ENCODE measurements at places on chromosomes 3 and 15.

DNA sequence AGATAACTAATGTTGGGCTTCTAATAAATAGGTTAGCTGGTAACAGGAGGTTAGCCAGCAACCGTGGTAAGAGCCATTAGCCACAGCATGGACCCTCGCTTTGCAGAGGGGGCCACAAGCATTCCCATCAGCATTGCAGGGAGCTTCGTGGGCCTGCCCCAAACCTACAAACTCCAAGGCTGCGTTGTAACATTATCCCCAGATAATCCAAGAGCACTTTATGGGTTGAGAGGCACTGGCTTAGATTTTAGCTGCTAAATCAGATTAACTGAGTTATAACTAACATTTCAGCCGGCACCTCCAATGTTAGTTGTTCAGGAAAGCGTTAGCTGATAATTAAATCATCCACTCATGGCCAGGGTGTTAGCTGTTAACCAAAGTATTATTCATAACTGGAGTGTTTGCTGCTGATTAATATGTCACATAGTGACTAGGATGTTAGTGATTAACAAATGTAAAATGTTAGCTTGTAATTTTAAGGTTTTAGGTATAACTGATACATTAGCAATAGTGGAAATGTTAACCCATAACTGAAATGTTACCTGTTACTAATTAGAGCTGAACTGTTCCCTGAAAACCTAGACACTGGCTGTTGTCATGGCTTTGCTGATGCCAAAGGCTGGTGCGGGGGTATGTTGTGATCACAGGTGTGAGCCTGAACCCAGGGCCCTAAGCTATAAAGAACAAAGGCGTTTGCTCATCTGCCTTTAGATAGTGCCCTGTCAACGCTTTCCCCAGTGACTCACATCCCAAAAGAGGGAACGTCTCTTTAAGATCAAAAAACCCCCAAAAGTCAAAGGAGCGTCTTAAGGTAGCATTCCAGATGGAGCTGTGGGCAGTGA, 56.2 kb downstream of the SLC6A6 start:
- DNase-seq = no peak

DNA sequence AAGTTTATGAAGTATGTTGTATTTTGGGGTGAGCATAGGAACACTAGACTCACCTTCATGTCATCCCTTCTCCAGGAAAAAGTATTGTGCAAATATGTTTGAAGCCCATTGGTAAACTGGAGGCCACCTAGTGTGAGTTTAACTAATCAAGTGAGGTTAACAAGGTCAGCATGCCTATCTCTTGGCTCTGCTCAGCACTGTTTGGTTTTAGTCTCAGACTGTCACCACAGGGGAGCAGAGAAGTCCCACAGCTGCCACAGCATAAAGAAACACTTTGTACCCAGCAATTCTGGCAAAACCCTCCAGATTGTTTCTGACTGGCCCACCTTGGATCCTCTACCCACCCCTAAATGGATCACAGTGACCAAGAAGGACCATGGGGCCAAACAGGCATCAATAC, 152.7 kb downstream of the FEZF2 start:
- DNase-seq = no peak

GRCh38 chr15:71808311-71809020, 1.9 kb upstream of the NR2E3 start:
- DNase-seq = no peak

DNA sequence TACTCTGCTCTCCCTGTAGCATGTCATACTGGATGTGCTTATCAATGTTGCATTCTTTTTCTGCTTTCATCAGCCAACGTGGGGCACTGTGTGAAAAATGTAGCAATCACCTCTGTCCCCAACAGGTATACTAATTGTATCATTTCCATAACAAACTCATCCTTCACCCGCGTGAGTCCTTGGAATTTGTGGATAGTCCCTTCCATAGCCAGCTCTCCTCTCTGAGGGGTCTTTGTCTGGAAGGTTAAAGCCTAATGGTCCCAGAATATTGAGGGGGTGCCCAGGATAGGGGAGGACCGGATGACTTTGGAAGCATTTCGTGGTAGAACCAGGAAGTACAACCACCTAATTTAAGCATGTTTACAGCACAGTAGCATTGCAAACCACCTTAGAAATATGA, 124.6 kb downstream of the FOXB1 start:
- DNase-seq = no peak

DNA sequence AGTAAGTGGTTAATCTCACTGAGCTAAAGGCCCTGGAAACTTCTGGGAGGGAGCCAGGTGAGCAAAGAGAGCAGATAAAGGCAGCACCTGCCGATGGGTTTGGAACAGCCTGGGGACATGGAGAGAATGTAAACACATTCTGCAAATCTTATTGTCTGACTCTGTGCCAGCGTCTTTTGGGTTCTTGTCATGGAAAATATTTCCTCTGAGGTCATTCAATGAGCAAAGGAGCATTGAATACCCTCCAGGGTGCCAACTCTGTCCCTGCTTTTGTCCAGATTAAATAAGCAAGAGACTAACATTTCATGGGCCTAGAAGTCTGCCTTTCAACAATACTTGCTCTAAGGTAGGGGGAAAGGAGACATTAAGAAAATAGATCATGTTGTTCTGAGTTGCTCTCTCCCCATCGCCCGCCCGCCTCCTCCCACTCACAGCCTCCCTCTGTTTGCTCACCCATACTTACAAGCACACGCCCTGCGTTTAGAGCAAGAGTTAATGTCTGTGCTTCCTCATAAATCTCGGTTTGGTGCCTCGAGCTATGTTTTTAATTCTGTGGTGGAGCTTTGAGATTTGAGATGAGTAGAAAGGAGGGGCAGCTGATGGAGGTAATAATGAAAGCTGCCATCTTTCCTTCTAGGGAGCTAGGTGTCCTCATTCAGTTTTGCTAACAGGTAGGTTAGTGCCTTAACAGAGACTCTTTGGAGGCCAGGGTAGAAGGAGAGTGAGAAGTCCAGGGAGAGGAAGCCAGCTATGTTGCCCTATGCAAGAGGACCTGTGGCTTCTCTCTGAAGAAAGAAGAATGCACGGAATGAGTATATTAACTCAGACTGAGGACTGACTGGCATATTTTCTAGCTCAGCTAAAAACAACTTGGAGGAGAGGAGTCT, 132.9 kb downstream of the TPRG1 start:
- no peak for DNase-seq

DNA sequence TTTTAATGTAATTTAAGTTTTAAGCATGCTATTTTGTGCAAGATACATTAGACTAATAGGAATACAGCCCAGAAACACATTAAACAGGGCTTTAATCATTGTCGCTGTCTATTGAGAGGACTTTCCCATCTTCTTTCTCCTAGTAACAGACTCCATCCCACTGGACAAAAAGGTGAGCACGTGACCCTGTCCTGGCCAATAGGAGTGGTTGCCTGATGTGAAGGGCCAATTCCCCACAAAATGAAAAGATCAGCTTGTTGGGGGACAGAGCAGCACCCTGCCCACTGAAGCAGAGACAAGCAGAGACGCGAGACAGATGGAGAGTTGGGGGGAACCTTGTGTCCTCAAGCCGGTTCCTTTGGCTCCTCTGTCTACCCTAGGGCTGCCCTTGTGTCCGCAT, 21.2 kb downstream of the CRYGS start:
- DNase-seq = no peak

GRCh38 chr3:128882719-128883118, 3.3 kb downstream of the ACAD9 start:
- DNase-seq = no peak

DNA sequence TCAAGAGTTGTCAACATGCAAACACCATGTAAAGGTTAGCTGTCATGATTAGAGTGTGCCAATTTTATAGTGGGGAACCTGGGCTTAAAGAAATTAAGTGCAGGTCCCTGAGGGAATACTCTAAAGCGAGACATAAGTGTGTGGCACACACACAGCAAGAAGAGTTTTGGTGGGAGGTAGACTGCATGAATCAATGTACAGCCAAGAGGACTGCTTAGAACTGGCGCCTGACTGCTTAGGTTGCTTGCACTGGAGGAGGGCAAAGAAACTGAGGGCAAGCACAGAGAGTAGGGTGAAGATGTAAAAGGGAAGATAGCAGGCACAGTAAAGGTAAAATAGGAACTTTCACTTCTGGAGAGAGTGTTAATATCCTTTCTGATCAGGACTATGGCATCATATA, 184.9 kb downstream of the SOX2 start:
- no peak for DNase-seq

DNA sequence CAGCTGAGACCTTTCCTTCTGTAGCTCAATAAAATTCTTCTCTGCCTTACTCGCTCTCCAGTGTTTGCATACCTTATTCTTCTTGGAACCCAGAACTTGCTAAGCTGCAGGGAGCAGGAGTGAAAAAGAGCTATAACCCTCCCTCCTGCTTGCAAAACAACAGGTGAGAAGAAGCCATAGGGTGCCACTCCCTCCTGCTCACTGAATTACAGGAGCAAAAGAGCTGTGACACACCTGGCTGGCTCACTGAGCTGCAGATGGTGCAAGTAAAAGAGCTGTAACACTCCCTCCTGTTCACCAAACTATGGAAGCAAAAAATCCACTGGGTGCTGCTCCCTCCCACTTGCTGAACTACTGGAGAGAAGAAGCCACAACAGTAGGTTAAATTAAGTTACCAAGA, 44.2 kb upstream of the C2CD4B start:
- DNase-seq = no peak

GRCh38 chr15:65926899-65927298, 57.6 kb downstream of the RAB11A start:
- DNase-seq = no peak

DNA sequence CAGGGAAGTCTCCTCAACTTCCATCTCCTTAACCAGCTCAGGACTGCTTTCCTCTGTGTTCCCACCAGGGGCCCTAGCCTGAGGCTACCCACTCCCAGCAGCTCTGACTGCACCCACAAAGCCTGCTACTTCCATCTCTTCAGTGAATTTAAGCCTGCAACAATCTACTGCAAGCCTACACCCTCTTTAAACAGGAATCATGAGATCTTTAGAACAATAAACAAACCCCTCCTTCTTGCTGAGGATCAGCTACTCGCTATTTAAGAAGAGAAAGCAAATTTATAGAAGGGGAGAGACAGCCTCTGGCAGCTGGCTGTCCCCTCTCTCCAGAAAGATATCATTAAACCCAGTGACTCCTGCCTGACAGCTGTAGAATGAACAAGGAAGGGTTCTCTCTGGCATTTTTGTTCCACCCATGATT, 51.9 kb downstream of the ARHGAP31 start:
- no peak for DNase-seq

- DNase-seq = no peak
These were observed 149.9 kb downstream of the SHQ1 start for GRCh38 chr3:72698154-72698917.

- DNase-seq = no peak
These were observed 59.0 kb upstream of the ACKR4 start for GRCh38 chr3:132538072-132538471.

DNA sequence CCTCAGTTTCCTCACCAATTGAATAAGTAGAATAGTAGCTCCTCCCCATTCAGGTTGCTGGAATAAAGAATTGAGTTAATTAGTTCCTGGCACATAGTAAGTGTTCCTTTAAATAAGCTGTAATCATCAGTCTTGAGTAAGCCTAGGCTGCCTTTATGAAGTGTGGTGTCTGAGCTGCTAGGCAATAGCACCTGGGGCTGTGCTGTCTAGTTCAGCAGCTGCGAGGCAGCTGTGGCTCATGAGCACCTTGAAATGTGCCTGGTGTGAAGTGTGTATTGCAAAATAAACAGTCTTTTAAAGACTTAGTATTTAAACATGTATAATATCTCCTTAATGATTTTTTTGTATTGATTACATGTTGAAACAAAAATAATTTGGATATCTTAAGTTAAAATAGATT, 77.6 kb downstream of the TOP2B start:
- no peak for DNase-seq

DNA sequence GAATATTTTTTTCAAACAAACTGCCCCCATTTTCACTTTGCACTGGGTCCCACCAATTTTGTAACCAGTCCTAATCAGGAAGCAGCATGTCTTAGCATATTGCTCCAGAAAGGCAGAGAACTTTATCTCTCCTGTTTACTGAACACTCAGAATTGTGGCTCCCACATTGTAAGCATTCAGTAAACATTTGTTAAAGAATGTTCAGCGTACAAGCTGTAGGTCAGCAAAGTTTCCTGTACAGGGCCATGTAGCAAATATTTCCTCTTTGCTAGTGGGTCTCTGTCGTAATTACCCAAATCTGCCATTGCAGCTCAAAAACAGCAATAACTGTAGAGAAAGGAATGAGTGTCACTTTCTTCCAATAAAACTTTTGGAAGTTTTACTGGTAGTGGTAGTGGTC, 393.3 kb downstream of the GRM7 start:
- DNase-seq = no peak

DNA sequence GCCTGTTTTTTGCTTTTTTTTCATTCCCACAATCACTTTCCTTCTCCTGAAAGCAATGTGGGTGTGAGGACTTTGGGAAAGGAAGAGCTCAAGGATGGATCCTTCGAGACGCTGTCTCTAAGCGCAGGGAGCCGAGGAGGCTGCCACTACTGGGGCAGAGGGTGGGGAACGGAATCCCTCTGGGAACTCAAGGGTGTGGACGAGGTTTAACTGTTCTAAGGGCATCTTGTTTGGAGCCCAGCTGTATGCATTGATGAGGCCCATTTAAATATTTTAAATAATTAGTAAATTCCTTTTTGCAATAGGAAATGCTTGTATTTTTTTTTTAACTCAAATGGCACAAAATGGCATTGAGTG, 124.4 kb upstream of the MEF2A start:
- no peak for DNase-seq

DNA sequence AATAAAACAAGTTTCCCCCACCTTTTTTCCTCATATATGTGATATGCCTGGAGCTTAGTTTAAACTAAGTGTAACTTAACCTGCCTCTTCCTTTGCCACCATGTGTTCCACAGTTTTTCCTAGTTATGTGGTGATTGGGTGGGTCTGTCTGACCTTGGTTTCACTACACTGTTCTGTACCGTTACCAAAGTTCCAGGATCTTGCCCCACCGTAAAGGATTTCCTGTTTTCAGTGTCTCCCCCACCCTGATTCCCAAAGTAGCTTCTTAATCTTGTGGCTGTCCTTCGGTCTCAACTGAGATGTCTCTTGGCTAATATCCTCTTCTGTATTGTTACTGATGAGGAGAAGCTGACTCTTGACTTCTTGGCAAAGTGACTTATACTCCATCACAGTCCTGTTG, 6.4 kb upstream of the MGA start:
- no peak for DNase-seq

- DNase-seq = peak; percentile 66
These were observed 2.4 kb downstream of the CIB1 start for GRCh38 chr15:90231028-90232017.
